ENCODE measurements at places on chromosomes 3 and 15. TPM values are rescaled to one million over a fixed set of nuclear protein-coding genes. Genes with fewer than 3 reads are reported as not detected.
A peak's percentile ranks its signal among the peaks of the same experiment; 100 is the strongest.

The LNP1 gene
- 2.1 TPM for total RNA-seq

DNA sequence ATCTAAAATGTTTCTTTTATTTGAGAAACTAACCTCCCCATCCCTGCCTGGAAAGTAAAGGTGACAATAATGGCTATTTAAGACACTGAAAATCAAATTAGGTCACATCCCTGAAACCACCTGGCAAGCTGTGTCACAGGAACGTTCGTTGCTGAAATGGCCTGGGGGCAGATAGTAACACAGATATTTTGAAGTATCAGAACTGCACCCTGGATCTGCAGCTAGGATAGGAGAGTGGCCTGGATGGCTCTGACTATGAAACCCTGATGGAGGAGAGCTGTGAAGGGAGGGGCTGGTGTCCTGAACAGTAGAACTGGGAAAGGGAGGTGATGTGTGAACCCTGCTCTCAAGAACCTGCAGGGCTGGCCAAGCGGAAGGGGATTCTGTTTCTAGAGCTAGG, 648.3 kb upstream of the CFAP20DC start:
- DNase-seq: no peak

DNA sequence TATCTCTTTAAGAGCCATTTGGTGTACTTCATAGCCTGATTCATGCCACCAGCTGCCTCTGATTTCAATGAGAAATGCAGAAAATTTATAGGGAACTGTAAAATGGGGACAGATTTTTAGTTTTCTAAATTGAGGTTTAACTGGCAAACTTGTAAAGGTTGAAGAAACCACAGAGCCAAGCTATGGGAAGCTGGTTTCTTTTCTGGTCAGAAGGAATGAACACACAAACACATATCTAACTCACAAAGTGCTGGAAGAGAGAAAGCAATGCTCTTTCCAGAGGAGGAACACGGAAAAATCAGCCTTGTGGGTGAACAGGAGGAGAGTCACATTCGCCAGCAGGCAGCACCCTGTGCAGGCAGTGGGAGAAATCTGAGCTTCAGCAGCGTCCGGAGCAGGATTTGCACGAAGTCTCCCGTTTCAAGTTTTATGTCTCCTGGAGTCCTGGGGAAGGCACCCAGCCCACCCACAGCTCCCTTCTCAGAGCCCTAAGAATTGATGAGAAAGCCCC, 481 bp downstream of the MASP1 start:
- DNase-seq: peak; percentile 52

DNA sequence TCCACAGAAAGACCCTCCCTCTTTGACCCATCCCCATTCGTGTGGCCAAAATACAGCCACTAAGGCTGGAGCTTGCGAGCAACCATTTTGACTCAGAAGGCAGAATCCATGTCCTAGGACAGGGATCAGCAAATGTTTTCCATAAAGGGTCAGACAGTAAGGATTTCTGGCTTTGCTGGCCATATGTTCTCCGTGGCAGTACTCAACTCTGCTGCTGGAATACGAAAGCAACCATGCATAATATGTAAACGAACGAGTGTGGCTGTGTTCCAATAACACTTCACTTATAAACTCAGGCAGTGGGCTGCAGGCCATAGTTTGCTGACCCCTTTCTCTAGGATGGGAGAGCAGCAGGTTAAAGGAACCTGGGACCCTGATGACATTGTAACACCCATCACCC, 77.6 kb upstream of the WNT5A start:
- DNase-seq: no peak

DNA sequence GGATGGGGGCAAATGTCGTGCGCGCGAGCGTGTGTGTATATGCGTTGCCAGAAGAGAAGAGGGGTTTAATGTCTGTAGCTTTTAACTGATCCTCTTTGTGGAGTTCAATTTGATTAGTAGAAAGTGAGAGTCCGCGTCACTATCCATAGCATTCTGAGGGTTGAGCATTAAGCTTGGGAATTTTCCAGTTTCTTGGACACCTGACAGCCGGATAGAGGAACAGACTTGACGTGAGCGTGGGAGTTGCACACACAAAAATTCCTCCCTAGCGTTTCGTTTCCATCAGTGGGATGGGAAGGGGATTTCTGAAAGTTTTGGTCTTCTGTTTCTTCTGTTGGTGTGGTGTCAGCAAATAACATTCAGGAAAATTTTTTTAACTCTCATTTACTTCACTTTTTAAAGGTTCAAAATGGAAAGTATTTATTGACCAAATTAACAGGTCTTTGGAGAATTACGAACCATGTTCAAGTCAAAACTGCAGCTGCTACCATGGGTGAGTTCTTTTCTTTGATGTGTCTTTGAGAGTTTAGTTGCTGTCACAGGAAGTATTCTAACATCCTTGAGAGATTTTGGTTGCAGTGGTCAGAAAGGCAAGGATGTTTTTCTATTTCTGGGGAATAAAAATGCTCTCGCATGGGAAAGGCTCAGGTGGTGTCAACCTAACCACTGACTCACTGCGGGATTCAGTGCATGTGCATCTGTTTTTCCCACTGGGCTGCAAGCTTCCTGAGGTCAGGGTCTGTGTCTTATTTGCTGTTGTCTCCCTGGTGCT, 841 bp downstream of the POGLUT1 start:
- no peak for DNase-seq

- no peak for DNase-seq
These were observed 25.7 kb downstream of the GJD2 start for GRCh38 chr15:34729056-34729455.

- no peak for DNase-seq
These were observed 199.3 kb upstream of the TBC1D5 start for GRCh38 chr3:17941766-17942165.

The SYNPR gene
- not detected for total RNA-seq

- no peak for DNase-seq
These were observed 3.3 kb upstream of the RCN2 start for GRCh38 chr15:76928201-76928600.

- no peak for DNase-seq
These were observed 40.2 kb downstream of the GPR156 start for GRCh38 chr3:120244834-120245225.

DNA sequence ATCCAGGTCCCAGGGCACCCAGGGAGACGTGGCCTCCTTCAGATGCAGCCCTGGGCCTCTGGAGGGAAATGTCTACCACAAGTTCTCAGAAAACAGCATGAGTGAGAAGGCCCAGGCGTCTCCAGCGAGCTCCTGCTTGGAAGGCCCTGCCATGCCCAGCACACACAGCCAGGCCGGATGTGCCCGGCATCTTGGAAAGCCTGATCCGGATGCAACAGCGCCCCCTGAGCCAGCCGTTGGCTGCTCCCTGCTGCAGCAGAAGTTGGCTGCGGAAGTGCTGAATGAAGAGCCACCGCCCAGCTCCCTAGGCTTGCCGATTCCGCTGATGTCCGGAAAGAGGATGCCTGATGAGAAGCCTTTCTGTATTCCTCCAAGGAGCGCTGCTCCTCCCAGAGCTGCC, 856 bp downstream of the NPAP1 start:
- DNase-seq: no peak

GRCh38 chr3:143307613-143308183, 188.1 kb downstream of the CHST2 start:
- no peak for DNase-seq

The CKMT1B gene
- total RNA-seq: 0.55 TPM

DNA sequence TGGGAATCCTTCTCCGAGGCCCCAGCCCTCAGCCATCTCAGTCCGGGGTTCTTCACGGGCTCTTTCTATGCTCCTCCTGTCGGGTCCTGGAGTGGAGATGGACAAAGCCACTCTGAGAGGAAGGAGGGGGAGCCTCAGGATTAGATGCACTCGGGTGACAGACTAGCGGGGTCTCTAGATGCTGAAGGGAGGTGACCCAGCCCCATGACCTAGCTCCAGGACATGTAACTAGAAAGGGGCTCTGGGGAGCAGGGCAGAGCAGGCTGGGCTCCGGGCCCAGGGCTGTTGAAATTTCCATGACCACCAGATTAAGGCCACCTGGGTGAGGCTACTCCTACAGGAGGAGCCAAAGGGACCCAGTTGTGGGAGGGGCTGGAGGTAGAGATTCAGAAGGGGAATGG, 14.8 kb upstream of the SKIC8 start:
- DNase-seq: no peak

The CYP8B1 gene
- 425 TPM for total RNA-seq

The C15orf61 gene
- total RNA-seq: 2.3 TPM

GRCh38 chr15:32739522-32740063, 21.8 kb downstream of the GREM1 start:
- DNase-seq: no peak

The AGBL1 gene
- not detected for total RNA-seq

- no peak for DNase-seq
These were observed 12.0 kb upstream of the PAQR9 start for GRCh38 chr3:142975316-142975995.

DNA sequence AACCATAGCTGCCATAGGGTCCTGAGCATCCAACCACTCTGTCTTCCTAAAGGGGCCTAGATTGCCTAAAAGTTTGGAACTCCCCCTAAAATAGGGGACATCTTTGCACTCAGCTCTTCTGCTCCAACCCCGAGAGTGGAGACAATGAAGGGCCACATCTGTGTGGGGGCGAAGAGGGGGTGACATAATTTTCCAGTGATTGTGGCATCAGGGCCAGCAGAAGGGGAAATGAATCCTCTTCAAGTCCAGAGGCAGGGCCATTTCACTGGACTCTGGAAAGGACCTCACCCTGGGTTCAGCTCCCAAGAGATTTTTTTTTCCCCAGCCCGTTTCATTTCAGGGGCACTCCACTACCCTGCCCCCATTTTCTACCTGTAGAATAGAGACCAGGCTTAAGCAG, 4.6 kb upstream of the ANKRD63 start:
- no peak for DNase-seq

All from left lobe of liver (tissue), 2 donors.